Dermis microvascular lymphatic vessel endothelial cell (primary cell): ENCODE measurements at places on chromosomes 3 and 15. TPM values are rescaled to one million over a fixed set of nuclear protein-coding genes. Genes with fewer than 3 reads are reported as not detected.

- no peak for DNase-seq
Measured at GRCh38 chr3:134709561-134710312, 58.9 kb upstream of the KY start.

GRCh38 chr3:17505856-17506255, 236.6 kb downstream of the TBC1D5 start:
- DNase-seq = no peak

DNA sequence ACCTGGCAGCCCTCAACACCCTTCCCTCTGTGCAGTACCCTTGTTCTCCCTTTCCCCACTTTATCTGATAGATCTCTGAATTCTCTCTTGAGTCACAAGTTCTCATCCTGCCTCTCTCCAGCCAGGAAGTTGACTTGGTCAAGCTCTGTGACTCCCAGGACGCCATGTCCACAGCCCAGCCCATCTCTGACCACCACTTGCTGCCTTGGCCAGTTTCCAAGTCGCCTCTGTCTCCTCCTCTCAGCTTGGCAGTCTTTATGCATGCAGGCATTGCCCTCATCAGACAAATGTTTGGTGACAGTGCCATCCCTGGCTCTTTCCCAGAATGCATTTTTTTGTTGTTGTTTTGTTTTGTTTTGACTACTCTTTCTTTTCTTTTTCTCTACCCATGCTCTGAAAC, 25.7 kb downstream of the ZNF35 start:
- no peak for DNase-seq

- DNase-seq = no peak
Measured at GRCh38 chr3:114872588-114872987, 274.5 kb downstream of the ZBTB20 start.

DNA sequence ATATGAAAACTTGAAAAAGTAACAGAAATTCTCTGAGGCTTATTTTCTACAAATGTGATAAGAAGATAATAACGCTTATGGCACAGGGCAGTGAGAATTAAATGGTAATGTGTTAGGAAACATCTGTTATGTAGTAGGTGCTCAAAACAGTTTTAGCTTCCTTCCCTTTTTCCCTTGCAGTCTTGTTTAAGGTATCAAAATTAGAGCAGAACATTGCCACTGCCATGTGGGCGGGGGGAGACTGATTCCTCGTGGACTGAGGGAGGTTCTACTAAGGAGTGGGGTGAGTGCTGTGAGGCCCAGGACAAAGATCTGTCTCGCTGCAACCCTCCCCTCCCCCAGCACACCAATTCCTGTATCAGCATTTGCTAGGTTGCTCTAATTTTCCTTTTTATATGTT, 702.4 kb downstream of the TUSC7 start:
- DNase-seq = no peak

DNA sequence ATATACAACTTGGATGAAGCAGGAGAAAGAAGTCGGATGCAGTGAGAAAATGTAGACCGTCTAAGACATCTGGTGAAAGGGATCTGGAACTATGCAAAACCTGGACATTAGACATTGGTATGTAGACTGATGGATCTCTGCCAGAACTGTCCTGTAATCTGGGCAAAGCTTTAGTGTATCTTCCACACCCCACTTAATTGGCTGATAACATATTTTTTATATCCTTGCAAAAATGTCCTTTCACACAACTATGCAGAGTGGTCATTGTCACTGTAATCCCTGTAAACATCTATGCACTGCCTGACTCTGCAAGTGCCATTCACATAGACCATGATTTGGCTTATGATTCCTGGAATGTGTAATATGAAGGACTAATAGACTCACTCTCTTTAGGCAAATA, 163.1 kb downstream of the TUSC7 start:
- no peak for DNase-seq

GRCh38 chr3:182971637-182972036, 8.7 kb downstream of the DCUN1D1 start:
- no peak for DNase-seq

DNA sequence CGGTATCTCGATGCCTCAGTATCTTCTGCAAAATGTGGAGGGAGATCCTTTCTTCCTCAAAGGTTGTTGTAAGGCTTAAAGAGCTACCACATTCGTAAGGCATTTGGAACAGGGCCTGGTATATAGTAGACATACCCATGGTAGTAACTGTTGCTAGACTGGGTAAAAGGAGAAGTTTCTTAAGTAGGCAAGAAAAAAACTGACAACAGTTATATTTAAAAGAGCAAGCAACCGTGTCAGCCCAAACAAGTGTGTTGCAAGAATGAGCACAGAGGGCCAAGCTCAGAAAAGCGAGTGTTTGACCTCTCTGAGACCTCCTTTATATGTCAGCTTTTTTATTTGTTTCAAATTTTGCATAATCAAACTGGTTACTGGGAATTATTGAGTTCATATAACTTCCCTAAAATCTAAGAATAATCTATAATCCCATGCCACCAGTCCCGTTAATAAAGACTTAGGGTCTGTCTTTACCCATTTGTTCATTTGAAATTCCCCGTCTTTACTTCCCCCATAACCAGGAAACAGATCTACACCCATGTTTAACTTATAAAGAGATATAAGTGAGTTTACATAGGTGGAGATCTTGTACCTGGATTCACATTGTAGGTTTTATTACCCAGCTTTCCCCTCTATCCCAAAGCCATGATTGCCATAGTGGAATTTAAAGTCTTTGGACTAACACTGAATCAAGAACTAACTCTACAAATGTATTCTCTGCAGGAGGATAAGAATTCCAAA, 7.3 kb downstream of the B3GNT5 start:
- DNase-seq = no peak

GRCh38 chr15:93985176-93985575, 246.2 kb upstream of the MCTP2 start:
- DNase-seq = no peak

DNA sequence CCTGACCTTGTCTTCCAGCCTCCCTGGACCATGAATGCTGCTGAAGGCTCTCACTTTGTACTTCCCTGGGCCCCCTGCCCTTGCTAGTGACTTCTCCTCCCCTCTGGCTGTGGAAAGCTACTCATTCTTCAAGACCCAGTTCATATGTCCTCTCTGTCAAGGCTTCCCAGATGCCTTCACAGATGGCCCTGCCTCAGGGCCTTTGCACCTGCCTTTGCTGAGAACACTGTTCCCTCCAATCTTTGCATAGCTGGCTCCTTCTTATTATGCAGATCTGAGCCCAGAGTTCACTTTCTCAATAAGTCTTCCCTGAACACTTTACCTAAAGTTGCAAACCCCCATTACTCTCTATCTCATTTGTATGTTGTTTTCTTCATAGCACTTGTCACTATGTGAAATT, 97.1 kb upstream of the CTDSPL start:
- DNase-seq = no peak

DNA sequence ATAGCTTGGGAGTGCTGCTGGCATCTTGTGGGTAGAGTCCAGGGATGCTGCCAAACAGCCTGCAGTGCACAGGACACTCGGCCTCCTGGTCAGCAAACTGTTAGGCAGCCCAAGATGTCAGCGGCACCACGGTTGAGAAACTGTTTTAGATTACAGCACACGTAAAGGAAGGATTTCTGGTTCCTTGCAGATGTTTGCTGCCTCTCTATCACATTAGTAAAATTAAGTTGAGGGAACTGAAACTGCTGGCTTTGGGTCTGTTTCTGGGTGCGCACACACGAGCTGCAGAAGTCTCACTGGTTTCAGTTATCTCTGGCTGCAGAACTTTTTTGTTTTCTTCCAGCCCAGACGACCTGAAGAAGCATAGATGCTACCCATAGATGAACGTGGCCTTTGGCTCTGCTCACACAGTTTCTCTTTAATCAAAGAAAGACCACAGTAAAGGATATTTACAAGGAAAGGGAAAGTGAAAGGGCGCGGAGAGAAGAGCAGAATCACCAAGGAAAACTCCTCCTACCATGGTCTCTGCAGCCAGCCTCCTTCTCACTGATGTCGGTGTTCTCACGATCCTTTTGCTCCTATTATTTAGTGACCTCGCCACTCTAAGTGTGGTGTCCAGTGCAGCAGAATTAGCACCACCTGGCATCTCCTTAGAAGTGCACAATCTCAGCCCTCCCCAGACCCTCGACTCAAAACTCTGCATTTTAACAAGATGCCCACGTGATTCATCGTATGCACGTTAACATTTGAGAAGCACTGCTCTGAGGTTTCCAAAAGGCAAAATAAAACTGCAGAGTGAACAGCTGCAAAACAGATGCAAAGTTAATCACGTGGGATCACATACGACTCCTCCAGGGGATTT, 50.6 kb upstream of the AKAP13 start:
- DNase-seq = no peak

DNA sequence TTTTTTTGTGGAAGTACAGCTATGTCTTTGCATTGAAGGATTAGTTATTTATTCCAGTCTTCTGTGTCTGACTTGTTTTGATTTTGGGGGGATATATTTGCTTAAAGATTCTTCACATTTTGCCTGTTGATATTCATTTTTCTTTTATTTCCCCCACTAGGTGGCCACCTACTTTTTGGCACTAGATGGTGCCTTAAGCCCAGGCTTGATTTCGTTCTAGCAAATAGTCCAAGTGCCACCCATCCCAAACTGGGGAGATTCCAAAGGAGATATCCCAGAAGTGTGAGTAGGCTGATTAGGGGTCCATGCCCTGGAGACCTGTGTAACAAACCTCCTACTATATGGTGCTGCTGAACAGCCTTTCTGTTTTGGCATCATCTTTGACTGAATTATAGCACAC, 80.0 kb upstream of the SPATA16 start:
- no peak for DNase-seq

The KCNH8 gene
- under 0.01 TPM in 1 of 2 replicates, not detected in the other for total RNA-seq

The TAGLN3 gene
- total RNA-seq = not detected in 2 replicates

The TTC21A gene
- total RNA-seq = 0.90 and 3.2 TPM in 2 replicates

The THAP10 gene
- total RNA-seq = 1.3 and 1.4 TPM in 2 replicates

The ATP13A4 gene
- total RNA-seq = 0.13 TPM in 1 of 2 replicates, not detected in the other

The PRR20G gene
- total RNA-seq = not detected in 2 replicates

The MGLL gene
- 30.1 and 33.4 TPM in 2 replicates for total RNA-seq
